ENCODE measurements at places on chromosomes 1 and 21.

DNA sequence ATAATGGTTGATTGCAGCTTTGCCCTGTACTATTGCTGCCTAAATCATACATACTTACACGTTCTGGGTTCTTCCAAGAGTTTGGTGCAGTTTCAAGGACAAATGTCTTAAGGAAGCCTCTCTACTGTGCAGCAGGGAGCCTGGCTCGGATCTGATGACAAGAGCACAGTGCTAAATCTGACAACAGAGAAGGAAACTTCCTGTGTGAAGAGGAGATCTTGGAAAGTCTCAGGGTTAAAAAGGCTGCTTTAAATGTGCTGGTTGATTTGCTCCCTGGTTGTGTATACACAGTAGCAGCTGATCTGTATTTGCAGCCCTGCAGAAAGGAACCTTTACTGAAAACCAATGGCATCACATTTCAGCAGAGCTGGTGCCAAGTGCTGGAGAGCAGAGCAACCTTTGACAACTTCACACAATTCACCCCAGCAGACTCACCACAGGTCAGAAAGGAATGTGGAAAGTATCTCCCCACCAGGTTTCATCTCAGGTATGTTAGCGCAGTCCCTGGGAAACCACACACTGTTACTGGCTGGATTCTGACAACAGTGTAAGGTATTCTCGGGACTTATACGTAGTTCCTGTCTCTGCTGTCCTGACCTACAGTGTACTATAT lies 355.0 kb upstream of the ESRRG start:
- DNase-seq = peak; percentile 37

GRCh38 chr1:16393570-16394521 lies 26.8 kb downstream of the SZRD1 start:
- no peak for DNase-seq

GRCh38 chr1:230919207-230919606 lies 50.9 kb upstream of the C1orf198 start:
- no peak for DNase-seq

DNA sequence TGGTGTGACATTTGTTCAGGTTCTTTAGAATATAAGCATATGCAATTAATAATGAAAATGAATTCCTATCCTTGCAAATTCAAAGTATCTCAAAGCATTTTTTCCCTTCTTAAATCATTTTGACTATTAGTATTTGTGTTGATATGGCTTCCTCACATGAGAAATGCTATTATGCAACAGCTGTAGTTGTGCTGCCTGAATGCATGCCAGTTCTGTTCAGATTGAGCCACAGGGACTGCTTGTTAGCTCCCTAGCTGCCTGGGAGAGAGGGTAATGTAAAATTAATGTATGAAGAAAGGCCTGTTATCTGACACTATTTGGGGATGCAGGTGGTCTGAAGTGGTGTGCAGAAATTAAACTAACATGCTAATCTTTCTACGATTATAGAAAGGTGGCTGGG lies 45.5 kb downstream of the CACHD1 start:
- DNase-seq = peak; percentile 48

GRCh38 chr1:209041927-209042326 lies 541.6 kb upstream of the CAMK1G start:
- peak; percentile 27 for DNase-seq

DNA sequence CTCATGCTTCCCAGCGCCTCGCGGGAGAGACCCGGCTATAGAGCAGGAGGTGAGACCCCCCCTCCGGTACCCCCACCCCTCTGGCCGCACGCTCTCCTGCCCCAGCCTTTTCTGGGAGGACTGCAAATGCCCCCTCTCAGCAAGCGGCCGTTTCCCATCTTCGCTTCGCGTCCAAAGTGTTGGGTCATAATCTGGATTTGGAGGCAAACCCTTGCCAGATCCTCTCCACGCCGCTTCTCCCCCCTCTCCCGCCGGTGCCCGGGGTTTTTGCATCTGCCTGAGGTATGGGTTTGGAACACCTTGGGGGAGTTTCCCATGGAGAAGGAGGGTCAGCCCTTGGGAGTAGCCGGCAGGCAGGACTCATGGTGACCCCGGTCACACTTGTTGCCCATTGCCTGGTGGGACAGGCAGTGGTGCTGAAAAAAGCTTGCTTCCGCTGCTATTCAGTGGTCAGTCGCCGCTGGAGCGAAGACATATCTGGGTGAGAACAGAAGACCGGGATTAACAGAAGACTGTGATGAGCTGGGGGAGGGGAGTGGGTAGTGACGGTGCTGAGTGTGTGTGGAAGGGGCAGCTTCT lies 935 bp downstream of the KCNK2 start:
- DNase-seq = peak; percentile 27

- peak; percentile 1 for DNase-seq
Observed at GRCh38 chr1:169572187-169572586, 14.1 kb downstream of the F5 start.

- DNase-seq = no peak
Observed at GRCh38 chr1:65165269-65165993, 17.4 kb downstream of the AK4 start.

GRCh38 chr1:201294876-201295275 lies 11.6 kb downstream of the PKP1 start:
- DNase-seq = no peak

- peak; percentile 45 for DNase-seq
Observed at GRCh38 chr1:235270625-235271024, 57.4 kb downstream of the ARID4B start.
